Esophagus muscularis mucosa (tissue), 4 donors: ENCODE measurements at places on chromosomes 3 and 15. TPM values are rescaled to one million over a fixed set of nuclear protein-coding genes. Genes with fewer than 3 reads are reported as not detected.

DNA sequence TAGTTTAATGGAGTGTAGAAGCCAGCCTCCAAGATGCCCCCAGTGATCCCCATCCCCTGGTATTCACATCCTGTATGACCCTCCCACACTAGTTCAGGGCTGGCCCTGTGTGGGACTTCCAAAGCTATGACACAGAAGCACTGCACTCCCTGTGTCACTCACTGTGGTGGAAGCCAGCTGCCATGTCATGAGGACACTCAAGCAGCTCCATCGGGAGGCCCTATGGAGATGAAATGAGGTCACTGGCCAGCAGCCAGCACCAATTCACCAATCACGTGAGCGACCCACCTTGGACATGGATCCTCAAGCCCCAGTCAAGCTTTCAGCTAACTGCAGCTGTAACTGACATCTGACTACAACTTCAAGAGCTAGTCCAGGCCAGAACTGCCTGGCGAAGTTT lies 3.9 kb upstream of the ACAN start:
- DNase-seq = no peak

GRCh38 chr3:27127879-27128278 lies 241.3 kb downstream of the NEK10 start:
- DNase-seq = no peak

DNA sequence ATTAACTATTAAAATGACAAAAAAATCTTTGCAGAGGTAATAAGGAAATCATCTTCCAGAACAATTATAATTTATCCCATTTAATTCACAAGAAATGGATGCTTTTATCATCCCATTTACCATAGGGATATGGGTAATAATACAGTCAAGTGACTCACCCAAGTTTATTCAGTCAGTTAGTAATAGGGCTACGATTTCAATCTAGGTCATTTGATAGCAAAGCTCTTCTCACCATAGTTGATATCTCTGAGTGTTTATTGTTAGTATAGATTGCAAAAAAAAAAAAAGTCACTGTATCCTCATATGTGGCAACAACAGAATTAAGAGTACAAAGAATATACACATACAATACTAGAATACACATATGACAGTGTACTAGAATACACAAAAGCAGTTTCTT lies 797.1 kb downstream of the ROBO1 start:
- no peak for DNase-seq

DNA sequence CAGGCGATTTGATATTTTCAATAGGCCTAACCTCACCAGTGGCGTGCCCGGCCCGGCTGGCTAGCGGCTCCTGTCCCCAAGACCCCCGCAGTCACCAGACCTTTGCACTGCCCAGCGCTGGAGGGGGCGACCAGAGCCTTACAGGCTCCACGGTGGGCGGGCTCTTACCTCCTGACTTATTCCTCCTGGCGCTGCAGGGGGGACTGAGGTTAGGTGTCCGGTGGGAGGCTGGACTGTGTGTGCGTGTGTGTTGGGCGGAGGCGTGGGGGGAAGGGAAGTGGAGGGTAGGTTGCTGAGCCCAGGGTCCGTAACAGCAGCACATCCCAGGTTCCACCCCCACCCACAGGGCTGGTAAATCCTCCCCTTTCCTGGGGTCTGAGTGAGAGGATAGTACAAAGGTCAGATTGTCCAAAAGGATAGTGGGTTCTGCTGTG lies 27.5 kb upstream of the THRB start:
- DNase-seq = no peak

DNA sequence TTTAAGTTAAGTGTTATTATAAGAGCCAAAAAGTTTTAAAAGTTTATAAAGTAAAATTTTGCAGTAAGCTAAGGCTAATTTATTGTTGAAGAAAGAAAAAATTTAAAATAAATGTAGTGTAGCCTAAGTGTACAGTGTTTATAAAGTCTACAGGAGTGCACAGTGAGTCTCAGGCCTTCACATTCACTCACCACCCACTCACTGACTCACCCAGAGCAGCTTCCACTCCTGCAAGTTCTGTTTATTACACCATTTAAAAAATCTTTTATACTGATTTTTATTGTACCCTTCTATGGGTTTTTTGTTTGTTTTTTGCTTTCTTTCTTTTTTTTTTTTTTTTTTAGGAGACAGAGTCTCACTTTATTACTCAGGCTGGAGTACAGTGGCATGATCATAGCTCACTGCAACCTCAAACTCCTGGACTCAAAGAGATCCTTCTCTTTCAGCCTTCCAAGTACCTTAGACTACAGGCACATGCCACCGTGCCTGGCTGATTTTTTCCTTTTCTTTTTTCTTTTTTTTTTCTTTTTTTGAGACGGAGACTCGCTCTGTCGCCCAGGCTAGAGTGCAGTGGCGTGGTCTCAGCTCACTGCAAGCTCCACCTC lies 25.9 kb downstream of the CSTA start:
- DNase-seq = peak; percentile 5

DNA sequence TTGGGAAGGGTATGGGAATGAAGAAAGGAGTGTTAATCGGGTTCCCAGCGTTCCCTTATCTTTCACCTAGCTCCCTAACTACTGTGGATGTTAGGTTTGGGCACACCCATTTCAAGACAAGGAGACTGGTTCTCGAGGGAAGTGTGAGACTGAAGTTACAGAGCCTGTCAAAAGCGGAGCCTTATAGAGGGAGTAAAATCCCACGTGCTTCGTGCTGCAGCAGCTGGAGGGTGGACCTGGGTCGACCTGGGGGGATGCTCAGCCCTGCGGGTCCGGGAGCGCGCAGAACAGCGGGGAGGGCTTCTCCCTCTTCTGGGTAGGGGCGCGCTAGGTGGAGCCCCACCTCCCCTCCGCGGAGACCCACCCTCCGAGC lies 314 bp upstream of the TMED3 start:
- peak; percentile 17 for DNase-seq

- peak; percentile 31 for DNase-seq
Measured at GRCh38 chr15:31136607-31137328, 35.2 kb upstream of the TRPM1 start.

- peak; percentile 91 for DNase-seq
Measured at GRCh38 chr3:124034016-124034843, 42.3 kb upstream of the ROPN1 start.

The CHRFAM7A gene
- 0.17 TPM for total RNA-seq

DNA sequence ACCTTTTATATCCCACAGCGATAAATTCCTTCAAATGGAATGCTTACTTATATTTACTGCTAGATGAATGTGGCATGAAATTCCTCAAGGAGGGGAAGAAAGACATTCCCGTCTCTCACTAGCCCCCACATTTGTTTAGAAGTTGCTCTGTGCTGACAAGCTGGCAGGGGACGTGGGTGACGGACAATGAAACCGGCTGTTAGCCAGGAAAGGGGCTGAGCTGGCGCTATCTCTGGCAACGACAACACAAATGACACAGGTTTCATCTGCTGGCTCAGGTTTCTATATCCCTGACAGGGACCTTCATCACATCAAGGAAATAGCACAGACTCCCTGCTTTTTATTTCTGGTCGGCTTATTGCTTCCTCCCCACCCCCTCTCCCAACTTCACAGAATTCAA lies 15.8 kb downstream of the RUVBL1 start:
- DNase-seq = no peak

The CEP19 gene
- total RNA-seq = 3.8 TPM

DNA sequence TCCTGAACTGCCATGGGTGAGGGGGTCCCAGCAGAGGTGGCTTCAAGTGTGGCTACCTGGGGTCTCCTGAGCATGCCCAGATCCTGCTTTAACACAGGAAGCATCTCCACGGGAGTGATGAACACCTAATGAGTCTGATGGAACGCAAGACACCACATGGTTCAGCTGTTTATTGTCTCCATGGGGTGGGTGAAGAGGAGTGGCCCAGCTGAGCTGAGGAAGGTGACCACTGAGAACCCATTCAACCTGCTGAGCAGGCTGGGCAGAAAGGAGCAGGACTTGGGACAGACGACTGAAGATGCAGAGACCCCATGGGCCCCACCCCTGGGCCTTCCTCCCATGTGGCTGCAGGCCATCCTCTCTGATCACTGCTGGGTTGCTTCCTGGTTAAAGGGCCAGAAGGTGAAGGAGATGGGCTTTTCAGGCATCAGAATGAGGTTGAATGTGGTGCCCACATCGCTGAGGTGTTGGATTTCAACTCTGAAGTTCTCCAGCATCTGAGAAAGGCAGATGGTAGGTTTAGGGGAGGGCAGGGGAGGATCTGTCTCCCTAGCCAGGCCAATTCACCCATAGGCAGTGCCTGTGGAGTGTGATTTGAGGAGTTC lies 29.7 kb downstream of the CYP11A1 start:
- DNase-seq = no peak

DNA sequence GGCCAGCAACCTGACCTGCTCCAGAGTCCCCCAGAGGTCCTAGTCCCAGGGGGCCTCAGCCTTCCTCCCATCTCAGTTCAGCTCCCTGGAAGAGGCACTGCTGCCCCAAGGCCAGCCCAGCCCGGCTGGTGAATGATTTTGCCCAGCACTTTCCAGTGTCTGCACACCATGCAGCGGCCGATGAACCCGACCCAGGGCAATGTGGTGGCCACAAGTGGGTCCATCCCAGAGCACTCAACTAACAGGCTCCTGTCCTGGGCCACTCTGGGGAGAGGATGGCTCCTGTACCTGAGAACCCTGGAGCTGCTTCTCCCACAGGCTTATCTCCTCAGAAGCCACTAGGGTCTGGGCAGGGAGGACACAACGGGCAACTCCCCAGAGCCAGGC lies 39.2 kb downstream of the PTPN23 start:
- DNase-seq = no peak

DNA sequence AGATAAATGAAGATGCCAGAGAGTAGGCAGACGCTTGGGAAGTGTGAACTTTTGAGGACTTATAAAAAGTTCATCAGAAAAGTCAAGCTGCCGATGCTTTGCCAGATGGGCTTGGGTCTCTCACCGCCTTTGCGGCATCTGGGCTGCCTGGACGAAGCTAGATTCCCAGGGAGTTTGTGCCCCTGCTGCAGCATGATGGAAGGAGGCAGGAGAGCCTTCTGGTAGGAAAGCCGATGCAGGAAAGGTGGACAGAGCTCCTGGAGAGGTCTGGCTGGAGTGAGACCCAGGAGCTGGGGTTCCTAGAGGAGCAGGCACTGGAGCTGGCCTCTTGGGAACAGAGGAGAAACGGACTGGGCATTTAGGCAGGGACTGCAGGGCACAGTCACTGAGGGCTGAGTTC lies 51.9 kb upstream of the ATP2B2 start:
- peak; percentile 45 for DNase-seq

The MESP1 gene
- total RNA-seq = 0.83 TPM
